Kidney capillary endothelial cell (primary cell): ENCODE measurements at places on chromosomes 16 and 17.

- no peak for DNase-seq
These were observed 43.4 kb upstream of the IRX6 start for GRCh38 chr16:55280587-55280986.

DNA sequence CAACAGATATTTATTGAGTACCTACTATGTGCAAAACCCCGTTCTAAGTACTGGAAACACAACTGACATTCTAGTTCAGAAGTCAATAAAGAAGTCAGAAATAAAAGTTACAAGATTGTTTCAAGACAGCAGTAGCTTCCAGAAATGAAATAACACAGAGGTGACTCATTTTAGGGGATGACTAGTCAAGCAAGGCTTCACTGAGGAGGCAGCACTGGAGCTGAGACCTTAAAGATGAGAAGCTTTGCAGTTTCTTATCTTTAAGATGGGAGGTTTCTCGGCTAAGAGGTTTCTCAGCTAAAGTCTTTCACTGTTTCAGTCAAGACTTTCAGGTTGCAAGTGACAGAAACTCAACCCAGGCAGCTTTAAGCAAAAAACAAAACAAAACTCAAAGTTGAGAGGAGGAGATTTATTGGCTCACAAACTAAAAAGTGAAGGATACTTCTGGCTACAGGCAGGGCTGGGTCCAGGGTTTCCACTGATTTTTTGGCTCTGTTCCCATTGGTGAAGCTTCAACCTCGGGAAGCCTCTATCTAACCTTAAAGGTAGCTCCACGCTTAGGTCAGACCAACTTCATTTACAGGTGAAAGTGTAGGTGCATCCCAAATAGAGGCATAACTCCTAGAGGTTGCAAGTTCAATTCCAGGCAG, 7.4 kb upstream of the MMP2 start:
- DNase-seq: peak; percentile 63

GRCh38 chr17:39462631-39463375, 1.5 kb downstream of the CDK12 start:
- DNase-seq: no peak

- DNase-seq: no peak
These were observed 13.4 kb downstream of the CD300E start for GRCh38 chr17:74610108-74610507.

GRCh38 chr17:3665834-3666233, 2.5 kb downstream of the TAX1BP3 start:
- DNase-seq: no peak

DNA sequence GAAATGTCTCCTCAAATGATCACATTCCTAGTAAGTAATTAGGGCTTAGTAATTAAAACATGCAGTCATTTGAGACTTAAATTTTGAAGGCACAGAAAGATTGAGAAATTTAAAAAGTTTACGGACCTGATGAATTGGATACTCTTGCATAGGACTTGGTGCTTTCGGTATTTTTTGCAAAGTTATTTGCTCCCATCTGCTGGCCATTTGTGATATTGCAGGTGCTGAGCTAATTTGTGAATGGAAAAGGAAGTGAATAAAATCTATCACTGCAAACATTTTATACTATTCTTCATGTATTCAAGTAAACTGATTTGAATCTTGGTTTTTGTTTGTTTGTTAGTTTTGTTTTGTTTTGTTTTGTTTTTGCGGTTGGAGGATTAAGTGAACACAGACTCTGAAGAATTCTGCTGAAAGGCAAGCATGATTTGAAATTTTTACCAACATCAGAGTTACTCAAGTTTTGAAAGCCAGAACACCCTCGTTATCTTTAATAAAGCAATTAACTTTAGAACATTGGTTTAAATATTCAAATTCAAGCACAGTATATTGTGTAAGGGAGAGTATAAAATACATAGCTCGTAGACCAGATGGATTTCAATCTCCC, 689.5 kb upstream of the RBFOX1 start:
- DNase-seq: peak; percentile 60

DNA sequence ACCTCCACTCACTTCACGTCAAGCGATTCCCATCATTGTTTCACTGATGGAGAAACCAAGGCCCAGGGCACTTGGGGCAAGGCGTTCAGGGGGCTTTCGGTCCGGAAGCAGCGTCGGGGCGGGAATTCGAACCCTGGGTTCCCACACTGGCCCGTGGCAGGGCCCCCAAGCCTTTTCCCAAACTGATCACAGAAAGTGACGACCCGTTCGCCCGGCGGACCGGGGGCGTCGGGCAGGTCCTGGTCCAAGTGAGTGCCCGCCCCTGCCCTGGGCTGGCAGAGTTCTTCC, 856 bp upstream of the MON1B start:
- no peak for DNase-seq

DNA sequence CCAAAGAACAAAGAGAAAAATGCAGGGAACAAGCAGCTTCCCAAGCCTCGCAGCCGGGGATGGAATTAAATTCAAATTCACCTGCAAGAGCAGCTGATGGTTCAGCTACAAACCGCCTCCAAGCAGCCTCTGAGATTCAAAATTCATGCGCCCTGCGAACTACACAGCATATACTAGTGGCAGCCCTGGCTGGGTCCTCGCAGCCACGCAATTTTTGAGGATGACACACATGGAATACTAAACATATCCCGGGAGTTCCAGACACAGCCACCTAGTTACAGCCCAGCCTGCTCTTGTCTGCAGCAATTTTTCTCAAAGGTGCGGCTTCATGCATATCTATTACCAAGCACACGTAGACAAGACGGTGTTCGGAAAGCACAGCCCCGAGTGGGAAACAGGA, 35.9 kb upstream of the KIFC3 start:
- no peak for DNase-seq

DNA sequence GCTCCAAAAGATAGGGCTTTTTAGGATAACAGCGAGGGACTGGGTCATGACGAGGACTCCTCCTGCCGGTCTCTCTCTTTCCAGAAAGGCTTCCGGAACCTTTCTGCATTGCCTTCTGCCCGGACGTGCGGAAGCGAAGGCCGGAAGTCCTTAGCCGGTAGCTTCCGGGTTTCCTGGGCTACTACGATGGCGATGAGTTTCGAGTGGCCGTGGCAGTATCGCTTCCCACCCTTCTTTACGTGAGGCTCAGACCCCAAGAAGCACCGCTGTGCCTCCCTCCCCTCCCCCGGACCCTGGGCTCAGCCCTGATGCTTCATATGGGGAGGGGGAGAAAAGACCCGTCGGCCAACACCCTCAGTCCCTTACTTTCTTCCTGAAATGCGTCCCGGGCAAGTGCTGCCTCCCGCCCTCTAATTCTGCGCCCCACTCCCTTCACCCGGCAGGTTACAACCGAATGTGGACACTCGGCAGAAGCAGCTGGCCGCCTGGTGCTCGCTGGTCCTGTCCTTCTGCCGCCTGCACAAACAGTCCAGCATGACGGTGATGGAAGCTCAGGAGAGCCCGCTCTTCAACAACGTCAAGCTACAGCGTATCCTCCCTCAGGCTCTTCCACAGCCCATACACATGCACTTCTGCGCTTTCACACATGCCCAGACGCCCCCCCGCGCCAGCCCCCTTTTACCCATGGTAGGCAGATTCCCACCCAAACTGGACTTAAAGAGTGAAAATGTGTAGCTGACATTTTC, at the start of gene VPS25:
TSS of gene VPS25 (plus strand) at position 160 of the 746 bp plus-strand sequence. CDS start at position 187, 27 bp downstream.
- peak; percentile 73 for DNase-seq

GRCh38 chr16:65181071-65181561, 59.3 kb upstream of the CDH11 start:
- DNase-seq: no peak

DNA sequence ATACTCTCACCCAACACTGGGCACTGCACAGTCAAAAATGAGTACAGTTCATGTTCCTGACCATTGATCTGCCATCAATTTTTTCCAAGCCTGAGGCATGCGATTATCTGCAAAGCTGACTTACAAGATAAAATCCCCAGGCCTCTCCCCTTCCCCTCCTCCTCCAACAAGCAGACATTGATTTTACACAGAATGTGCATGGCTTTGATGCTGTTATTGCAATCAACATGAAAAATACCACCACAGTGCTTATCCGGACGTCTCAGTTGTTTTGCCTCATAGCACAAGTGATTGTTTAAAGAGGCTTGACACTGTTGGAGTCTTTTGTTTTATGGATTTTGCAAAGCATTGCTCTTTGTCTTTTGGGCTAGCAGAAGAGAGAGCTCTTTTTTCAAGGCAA, 163.8 kb downstream of the TOX3 start:
- no peak for DNase-seq

- no peak for DNase-seq
These were observed 5.8 kb upstream of the CHCT1 start for GRCh38 chr17:60416368-60416925.

DNA sequence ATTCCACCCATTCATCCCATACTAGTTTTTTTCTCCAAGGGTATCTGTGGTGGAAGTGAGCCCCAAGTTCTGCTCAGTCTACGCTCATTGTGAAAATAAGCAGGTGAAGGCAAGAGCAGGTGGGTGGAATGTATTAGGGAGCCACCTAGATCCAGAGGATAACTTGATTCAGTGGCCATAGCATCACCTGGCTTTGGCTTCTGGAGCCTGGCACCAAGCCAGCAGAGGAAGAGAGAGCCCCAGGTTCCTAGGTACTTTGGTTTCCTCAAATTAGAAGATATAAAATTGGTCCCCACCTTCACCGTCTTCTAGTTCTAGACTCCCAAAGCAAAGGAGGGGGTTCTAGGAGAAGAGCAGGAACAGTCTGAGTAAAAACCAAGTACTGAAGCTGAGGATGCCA, 4.1 kb downstream of the FXR2 start:
- no peak for DNase-seq

DNA sequence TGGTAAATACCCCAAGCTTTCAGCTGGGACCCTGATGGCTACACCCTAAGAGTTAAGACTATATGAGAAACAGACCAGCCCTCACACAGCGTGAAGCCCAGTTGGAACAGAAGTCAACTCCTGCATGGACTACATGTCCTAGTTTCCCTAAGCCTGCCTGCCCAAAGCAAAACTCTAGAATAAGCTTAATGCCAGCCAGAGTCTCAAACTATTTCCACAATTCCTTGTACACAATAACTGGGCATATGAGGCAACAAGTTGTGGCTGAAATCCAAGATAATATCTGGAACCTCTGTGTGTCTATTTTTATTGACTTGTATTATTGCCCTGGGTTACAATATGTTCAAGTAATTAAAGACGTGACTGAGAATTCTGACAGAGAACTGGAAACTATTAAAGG, 19.4 kb downstream of the MYH10 start:
- DNase-seq: no peak

DNA sequence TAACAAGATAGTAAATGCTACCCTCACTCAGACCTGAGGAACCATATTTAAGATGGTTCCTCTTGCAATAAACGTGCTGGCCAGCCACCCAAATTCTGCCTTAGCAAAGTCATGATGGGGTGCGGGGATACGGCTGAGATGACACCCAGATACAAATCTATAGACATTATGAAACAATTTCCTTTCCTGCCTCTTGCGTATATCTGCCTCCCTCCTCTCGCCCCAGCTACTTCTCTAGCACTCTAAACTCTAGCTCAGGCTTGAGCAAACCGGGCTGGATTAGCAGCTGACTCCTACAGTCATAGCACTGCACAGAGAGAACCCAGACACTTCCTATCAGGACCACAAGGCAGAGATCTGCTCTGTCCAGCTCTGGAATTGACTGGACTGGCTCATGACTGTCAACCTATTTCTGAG, 22.3 kb downstream of the CD300LF start:
- DNase-seq: no peak
